ENCODE measurements at places on chromosomes 4 and X.

DNA sequence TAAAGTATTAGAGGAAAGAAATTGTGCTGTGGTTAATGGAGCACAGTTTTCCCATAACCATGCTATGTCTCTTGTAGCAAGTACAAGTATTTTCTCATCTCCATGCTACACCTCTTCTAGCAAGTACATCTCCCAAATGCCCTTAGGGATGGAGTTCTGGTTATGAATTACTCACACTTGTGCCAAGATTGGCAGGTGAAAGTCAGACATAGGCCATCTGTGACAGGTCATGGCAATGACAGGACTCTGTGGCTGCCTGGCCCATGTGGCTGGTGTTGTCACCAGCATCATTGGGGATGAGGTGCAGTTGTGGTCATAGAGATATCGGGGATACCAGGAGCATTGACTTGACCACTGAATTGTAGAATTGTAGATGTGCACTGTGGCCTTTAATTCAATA is 310.2 kb downstream of the FAT4 start:
- DNase-seq, result no peak

- no peak for DNase-seq
Observed at GRCh38 chr4:86970447-86971354, 35.9 kb downstream of the AFF1 start.

DNA sequence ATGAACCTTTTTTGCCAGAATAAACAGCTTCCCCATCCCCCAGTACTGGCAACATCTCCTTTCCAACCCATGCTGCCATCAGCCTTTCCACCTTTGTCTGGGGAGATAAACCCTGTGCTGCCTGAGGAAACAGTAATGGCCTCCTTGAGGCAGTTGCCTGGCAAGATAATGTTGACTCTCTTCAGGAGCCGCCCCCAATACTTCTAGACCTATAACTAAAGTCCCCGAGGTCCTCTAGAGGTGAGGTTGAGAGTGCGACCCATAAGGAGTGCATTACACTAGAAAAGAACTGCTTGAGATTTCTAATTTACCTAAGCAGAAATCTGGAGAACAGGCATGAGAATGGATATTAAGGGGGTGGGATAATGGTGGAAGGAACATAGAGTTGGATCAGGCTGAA is 963.2 kb upstream of the PCDH7 start:
- no peak for DNase-seq

- DNase-seq, result no peak
Observed at GRCh38 chr4:748461-748860, 42.8 kb downstream of the PCGF3 start.

DNA sequence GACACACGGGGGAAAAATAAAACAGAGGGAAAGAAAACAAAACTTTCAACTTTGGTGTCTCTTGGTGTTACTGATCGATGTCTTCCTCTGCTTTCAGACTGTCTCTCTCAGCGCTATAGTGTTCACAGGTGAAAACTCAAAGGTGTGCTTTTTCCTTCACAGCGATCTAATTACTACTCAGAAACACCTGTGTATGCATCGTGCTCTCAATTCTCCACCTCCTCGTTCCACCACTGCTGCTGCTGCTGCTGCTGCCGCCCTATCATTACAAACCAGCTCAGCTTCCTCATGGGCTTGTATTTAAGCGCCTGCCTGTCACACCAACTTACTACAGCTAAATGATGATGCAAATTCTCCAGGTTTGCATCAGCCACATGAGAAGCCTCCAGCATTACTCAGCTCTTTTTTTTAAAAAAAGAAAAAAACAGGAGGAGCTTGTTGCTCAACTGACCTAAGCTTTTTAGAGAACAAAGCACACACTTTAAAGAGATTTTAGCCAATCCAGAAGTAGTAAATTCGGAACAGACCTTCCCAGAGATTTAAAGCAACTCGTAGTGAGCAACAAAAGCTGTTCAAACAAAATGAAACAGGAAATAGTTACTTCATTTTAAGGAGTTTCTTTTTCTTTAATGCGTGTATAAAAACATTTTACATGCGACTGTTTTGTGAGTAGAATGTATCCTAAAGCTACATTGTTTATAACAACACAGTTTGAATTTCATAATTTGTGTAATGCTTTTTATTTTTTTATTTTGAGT is at the start of gene SLC7A11:
Gene SLC7A11, minus strand, starts transcription at position 274 of the 758 bp plus-strand sequence. CDS start 280 bp downstream, outside the sequence.
- no peak for DNase-seq

DNA sequence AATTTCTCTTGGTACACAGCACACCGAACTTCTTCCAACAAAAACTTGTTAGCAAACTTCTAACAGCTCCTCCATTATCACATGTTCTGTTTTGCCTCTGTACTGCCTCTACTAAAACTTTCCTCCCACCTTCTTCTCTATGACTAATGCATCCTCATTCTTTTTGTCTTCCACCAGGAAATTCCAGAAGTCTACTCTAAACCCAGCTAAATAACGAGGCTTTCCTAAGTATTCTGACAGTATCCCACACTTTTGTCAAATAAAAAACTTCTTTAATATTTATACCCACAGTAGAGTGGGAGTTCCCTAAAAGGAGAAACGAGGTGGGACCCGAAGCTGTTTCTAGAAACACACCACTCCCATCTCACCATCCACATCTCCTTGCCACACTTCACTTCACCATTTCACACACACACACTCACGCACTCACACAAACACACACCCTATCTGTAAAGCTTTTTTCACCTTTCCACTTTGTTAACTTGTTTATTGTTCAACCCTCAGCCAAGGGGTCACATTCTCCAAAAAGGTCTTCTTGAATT is 280.3 kb downstream of the ARAP2 start:
- DNase-seq, result no peak

GRCh38 chr4:38577462-38577861 is 86.5 kb upstream of the KLF3 start:
- DNase-seq, result no peak

DNA sequence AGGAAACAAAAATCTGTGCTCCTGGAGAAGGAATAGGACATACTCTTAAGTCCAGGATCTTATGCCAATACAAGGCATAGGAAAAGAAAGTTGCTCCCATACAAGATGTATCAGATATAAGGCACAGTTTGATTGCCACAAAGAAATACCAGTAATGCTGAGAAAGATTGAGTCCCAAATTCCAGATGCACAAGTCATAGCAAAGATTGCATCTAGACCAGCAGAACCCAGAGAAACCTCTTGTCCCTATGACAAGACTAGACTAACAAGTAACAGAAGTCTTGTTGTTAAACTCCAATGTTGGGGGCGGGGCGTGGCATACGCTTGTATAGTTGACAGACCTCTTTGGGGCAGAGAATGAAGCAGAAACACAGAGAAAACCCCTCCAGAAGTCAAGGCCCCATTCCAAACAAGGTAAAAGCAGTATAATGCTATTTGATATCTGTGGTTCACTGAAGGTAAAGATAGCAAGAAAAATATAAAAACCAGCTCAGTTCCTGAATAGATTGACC is 671.5 kb upstream of the GRIA3 start:
- no peak for DNase-seq

GRCh38 chr4:74608151-74608949 is 163.4 kb downstream of the AREG start:
- no peak for DNase-seq

DNA sequence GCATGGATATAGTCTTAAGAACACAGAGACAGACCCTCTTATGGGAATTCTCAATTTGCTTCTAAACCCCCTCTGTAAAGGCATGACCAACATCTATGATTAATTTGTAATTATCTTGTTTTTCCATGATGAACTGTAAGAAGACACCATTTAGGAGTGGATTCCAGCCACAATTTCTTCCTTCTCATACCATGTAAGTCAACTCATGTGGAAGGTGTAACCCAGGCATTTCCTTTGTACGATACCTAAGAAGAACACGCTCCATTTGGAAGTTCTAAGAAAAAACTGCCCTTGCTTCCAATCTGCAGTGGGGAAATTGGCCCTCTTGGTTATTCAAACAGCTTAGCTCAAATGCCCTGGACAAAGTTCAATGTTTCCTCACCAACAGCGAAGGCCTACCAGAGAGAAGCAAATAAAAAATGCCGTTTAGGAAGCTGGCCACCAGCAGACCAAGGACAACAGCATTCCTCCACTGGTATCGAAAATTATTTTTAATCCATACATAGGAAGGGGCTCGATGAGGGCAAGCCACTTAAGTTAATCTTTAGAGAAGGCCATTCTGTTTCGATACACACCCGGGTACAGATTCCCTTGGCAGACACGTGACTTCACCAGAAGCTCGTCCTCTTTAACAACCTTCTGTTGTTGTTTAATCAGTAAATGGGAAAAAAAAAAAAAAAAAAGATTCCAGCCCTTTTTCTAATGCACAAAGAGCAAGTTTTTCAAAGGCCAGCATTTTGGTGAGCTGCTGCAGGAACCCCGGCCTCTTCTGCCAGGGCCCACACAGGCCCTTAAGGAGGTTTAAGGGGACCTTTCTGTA is 2.6 kb downstream of the DHRSX start:
- DNase-seq, result no peak

DNA sequence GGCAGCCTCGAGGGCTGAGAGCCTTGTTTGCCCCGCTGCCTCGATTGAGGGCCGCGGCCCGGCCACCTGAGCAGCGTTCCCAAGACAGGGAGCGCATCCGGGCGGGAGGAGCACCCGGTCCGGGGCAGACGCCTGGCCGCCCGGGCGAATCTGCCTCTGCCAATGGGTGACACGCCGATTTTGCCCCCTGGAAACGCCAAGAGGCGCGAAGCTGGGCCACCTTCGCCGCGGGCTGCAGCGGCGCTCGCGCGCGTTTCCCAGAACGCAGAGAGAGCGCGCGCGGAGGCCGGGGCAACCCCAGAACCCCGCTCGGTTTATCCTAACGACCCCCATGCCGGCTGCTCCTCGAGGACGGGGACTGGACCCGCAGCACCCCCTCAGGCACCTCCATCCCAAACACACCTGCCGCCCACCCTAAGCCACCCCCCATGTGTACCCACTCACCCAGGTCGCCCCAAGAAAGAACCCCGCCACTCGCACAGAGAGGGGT is 575 bp downstream of the MAP7D2 start:
- DNase-seq, result no peak

GRCh38 chr4:180860089-180860720 is 1383.0 kb upstream of the TENM3 start:
- DNase-seq, result no peak

GRCh38 chrX:10325611-10326010 is 168.8 kb downstream of the CLCN4 start:
- DNase-seq, result no peak

Measured in cortex of kidney (tissue), 1 donor.